ENCODE measurements at places on chromosomes 2 and 18.

GRCh38 chr2:145811276-145812164 lies 1291.6 kb upstream of the ZEB2 start:
- DNase-seq, result no peak

GRCh38 chr2:78845664-78846185 lies 179.8 kb upstream of the REG3G start:
- no peak for DNase-seq

- DNase-seq, result peak; percentile 53
Observed at GRCh38 chr2:235106874-235107639, 155.2 kb downstream of the SH3BP4 start.

- no peak for DNase-seq
Observed at GRCh38 chr2:107027205-107027604, 141.2 kb upstream of the ST6GAL2 start.

DNA sequence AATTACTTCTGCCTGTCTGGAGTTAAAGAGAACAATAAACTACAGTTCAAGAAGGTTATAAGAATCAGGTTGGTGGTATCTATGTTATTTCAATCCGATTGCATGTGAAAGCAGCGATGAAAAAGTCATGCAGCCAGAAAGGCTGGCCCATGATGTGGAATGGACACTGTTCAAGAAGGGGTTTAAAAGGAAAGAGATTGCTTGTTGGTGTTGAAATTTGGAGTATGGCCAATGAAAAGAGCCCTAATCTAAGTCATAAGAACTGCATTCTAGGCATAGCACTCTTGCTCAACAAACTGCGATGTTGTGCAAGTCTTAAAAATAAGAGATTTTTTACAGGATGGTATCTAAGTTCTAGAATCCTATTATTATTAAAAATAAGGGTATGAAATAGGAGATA lies 61.3 kb downstream of the EFEMP1 start:
- DNase-seq, result peak; percentile 88

DNA sequence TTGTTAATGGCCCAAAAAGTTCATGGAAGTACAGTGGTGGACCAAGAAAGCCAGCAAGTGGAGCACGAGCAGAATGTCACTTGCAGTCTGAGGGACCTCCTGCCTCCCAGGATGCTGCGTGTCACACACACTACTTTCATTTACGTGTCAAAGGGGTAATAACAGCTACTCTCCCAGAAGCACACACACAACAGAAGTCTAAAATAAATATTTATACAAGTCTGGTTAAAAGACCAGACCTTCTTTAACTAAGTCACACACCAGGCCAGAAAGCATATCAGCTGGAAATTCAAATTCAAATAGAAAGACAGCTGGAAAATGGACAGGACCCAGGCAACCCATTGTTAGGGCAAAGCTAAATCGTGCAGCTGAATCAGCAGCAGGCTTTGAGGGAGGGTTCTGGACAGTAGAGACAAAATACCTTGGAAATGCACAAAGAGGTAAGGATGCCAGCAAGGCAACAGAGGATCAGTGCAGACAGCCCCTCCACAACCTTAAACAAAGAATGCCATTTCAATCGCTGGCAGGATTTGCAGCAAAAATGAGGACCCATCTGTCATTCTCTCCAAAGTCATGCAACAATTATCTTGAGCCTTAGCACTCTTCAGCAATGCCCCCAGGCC lies 160.5 kb downstream of the TMEM163 start:
- no peak for DNase-seq

DNA sequence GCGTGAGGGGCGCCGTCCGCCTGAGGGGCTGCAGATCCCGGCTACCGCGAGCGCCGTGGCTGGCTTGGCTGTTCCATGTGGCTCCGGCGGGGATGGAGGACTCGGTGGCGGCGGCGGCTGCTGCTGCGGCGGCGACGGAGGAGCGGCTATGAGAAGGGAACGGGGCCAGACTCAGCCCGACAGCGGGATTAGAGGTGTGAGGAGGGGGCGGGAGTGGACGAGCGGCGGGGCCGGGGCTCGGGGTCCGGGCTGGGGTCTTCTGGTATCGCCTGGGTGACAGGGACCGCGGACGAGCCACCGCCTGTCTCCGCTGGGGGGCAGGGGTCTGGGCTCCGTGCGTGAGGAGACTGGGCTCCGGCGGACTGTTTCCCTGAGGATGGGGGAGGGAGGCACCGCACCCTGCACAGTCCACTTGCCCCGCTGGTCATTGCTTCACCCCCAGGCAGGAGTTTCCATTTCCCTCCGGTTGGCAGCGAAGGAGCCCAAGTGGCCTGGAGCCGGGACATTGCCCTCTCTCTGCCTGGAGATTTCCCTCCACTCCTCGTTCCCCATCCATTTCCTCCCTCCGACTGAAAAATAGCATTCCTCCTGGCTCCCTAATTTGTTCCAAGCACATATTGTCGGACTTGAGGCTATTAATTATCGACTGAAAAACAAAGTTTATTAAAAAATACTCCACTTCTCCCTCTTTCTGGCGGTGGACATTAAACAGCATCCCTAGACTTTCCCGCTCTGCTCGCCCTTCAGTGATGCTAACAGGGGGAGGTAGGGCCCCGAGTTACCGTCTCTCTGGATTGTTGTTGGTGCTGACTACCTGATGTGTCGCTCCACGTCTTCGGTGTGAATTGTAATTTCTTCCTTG lies 577 bp downstream of the EHBP1 start:
- DNase-seq, result peak; percentile 37

GRCh38 chr2:236616624-236617023 lies 47.0 kb downstream of the ACKR3 start:
- no peak for DNase-seq

- DNase-seq, result no peak
Observed at GRCh38 chr2:66433945-66434678, 813 bp upstream of the MEIS1 start.

GRCh38 chr2:32862269-32863055 lies 84.3 kb upstream of the LTBP1 start:
- no peak for DNase-seq

DNA sequence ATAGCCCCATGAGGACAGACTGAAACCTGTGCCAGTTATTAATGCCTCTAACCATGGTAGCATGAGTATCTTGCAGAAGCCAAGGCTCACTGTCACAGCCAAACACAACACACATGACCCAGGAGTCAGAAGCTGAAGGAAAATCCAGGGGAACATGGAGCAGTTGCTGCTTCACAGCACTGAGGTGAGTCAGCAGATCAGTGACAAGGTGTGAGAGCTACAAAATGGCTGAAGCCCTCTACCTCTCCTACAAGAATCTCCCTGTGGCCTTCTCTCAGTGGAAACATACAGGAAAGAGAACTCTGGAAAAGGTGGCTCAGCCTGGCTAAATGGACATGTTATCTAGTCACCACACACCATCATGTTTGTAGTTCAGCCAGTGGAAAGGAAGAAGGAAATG lies 93.5 kb downstream of the NAB1 start:
- DNase-seq, result no peak

DNA sequence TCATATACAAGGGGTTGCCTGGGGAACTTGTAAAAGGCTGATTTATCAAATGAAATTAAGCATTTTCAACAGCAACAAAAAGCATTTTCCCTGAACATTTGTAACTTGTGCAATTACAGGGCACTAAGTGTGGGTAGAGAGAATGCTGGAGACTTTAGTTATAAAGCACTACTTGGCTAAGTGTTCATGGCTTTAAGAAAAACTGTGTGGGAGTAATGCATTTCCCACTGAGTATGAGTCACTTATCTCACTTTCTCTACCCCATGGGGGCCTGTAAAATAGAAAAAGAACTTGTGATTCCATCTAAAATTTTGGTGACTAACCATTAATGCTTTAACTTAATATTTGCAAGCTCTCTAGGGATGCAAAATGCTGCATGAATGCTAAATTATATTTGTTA lies 193.4 kb downstream of the CCDC102B start:
- no peak for DNase-seq

GRCh38 chr2:42371611-42372473 lies 10.8 kb upstream of the COX7A2L start:
- no peak for DNase-seq

DNA sequence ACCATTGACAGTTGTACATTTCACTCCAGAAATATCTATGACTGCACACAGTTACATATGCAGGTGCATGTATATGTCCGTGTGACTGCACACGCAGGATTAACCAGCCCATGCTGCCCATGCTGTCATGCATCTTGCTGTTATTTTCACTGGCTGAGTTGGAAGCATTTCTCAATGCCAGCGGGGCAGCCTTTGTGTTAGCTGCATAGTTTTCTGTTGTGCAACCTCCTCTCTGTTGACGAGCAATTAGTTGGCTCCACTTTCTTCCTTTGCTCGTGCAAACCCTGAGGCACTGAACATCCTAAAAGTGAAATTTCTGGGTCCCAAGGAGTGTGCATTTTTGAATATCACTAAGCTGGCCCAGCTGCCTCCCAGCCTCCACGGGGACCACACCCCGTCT lies 133.4 kb upstream of the GLI2 start:
- peak; percentile 30 for DNase-seq

GRCh38 chr2:168545439-168546082 lies 89.5 kb downstream of the CERS6 start:
- peak; percentile 66 for DNase-seq

- no peak for DNase-seq
Observed at GRCh38 chr2:13034861-13035260, 318.1 kb downstream of the TRIB2 start.

DNA sequence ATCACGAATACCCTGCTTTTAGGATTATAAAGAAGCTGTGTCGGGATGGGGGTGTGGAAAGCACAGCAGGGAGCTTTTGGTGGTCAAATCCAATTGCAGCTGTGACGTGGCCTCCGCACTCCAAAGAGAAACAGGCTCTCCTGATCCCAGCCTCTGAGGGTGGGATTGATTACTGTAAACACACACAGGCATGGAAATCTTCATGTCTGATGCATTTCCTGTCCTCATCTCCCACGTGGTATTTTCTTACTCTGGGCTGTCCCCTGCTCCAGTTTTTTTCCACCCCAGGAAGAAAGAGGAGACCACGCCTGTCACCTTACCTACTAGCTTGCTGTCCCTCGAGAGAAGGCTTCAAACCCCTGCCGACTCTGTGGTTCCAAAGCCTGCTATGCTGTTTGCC lies 22.7 kb downstream of the RNF152 start:
- peak; percentile 60 for DNase-seq

GRCh38 chr18:11664286-11664685 lies 24.8 kb upstream of the GNAL start:
- DNase-seq, result no peak

- DNase-seq, result no peak
Observed at GRCh38 chr2:180474716-180475115, 467.6 kb upstream of the CWC22 start.

DNA sequence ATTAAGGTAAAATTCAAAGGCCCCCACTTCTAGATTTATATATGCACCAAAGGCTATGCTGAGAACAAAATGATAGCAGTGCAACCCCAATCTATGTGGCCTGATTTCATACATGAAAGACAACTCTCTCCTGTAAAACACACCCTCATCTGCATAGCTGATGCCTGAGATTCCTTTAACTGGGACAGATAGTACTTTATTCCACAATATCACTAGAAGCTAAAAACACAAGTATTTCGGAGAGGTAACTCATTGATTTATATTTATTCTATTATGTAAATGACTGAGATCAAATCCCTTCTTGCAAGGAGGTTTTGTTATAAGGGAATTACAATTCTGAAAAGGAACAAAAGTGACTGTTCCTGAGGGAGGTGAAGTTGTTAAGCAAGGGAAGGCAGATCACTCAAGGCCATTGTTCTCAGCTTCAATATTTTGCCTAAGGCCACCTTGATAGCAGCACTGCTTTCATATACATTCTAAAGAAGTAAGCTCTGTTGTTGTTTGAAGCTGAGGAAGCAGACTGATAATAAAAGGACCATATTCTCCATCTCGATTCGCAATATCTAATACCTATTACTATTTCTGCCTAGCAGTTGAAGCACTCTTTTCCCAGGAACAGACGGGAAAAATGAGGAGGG lies 471.0 kb upstream of the CDH7 start:
- DNase-seq, result no peak

DNA sequence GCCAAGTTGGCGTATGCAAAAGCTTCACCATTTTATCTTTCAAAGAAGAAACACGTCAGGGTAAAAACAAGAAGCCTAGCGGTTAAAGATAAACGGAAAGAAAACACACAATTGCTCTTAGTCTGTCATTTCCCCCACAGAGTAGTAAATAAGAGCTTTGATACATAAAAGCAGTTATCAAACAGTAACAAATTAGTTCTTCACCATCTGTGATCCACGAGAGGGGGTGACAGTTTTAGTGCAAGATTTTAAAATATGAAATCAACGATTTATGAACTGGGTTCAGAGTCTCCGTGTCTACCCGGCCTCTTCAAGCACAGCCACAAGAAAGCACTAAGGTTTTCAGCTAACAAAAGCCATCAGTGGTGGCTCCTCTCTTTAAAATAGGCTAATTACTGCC lies 703.9 kb upstream of the ID2 start:
- no peak for DNase-seq

DNA sequence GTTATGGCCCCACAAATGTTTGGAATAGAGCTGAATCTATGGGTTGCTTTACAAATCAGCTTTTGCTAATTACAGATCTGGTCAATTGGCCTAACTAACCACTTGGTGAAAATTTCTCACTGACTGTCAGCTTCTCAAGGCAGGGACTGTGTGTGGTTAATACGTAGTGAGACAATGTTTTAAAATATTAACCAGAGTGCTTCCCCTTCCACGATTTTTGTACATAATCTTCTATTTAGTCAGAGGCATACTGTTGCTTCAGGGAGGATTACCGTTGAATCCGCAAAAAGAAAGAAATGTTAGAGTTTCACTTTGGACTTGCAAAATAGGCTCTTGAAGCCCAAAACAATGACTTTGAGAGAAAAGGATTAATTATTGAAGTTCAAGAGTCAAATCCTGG lies 14.9 kb upstream of the KCNS3 start:
- no peak for DNase-seq

DNA sequence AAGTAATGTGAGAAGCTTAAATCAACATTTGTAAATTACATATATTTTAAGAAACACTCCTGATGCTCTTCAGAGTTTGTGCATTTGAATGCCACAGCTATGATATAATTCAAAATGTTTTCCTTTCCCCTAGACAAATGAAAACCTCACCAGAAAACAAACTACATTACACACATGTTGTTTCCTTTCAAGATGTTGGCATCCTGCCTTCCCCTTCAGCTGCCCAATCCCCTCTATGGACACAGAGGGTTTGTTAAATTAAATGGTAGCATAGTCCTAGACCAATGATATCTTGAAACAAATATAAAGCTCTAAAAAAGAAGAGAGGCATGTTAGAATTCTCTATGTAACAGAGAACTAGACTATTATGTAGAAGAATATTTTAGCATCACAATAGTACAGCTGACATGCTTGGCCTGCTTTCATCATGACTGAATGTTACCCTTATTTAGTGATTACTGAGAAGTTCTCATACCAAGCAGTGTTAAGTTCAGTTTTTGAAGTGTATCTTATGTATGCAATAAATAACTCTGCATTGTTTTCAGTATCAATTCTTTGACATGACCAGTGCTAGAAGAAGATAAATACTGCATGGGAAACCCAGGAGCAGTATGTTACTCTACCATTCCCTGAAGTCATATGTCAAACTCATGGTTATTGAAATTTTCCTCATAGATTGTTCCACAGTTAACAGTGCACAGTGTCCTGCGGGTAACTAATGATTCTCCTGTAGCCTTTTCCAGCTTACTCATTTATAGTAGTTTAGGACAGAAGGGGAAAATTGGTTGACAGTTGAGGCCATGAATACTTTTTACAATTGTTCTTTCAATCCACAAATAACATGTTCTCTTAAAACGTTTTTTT lies 316.3 kb upstream of the KCNJ3 start:
- no peak for DNase-seq

GRCh38 chr18:63454497-63454896 lies 22.3 kb upstream of the SERPINB5 start:
- DNase-seq, result no peak

- DNase-seq, result no peak
Observed at GRCh38 chr2:172445851-172446250, 18.5 kb downstream of the ITGA6 start.
